ENCODE measurements at places on chromosomes 11 and 22.

GRCh38 chr11:2290351-2290841, 11.3 kb downstream of the C11orf21 start:
- DNase-seq: no peak

DNA sequence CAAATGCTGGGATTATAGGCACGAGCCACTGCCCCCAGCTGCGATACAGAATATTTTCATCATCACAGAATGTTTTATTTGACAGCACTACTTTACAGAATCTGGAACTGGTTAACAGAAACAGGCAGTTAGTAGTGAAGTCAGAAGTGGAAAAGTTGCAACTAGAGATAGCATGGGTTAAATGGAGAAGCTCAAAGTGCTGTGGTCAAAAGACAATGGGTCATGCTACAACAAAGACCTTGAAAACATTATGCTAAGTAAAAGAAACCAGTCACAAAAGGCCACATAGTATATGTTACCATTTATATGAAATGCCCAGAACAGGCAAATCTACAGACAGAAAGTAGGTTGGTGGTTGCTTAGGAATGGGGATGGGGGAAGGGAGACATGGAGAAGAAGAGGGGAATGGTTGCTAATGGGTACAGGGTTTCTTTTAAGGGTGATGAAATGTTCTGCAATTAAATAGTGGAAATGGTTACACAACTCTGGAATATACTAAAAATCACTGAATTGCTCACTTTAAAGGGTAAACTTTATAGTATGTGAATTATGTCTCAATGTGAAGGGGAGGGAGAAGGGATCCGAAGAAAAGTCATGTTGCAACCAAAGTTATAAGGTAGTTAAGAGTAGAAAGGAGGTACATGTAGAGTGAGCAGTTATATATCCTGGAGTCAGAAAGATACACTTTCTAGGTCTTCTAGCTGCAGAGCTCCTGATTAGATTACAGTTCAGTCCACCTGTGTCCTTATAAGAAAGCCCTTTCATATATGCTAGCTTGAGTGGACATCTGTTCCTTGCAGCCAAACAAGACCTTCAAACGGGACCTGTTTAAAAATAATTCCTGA, 46.3 kb upstream of the RAPSN start:
- no peak for DNase-seq

DNA sequence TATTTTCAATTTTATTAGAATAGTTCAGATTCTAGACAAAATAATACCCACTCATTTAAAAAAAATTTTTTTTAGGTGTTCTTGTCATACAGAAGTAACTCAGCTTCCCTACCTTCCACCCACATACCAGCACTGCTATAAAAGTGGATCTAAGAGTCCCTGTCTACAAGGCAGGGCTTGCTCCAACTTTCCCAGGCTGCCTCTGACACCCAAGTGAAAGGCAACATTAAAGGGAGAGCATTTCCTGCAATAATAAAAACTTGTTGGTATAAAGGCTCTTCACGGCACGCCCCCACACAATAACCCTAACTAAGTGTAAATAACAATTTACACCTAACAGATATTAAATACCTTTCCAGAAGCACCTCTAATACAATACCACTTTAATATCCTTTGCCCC, 127.2 kb downstream of the APOL5 start:
- DNase-seq: no peak

DNA sequence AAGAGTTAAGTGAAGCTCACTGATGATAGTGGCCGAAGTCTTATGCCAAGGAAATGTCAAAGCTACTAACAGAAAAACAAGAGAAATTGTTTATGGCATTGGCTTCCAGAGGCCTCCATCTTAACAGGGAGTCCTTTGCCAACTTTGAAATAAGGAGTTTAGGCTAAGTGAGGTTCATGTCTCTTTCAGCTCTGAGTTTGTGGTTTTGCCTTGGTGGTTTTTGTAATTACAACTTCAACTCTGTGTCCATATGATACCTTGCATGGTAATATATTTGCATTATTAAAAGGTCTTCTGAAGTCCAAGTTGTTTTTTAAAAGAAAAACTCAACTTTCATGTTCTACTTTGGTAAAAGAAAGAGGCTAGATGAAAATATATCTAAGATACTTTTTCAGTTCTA, 31.4 kb upstream of the ANO5 start:
- DNase-seq: no peak

GRCh38 chr11:29162491-29162890, 854.3 kb downstream of the KCNA4 start:
- DNase-seq: no peak

DNA sequence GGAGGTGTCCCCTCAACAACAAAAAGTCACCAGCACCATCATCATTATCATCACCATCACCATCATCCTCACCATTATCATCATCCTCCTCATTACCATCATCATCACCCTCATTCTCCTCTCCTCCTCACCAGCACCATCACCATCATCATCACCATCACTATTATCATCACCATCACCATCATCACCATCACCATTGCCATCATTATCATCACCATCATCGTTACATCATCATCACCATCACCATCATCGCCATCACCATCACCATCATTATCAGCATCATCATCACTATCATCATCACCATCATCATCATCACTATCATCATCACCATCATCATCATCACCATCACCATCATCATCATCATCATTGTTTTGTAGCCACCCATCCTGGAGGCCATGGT, 212.6 kb downstream of the MN1 start:
- DNase-seq: no peak

DNA sequence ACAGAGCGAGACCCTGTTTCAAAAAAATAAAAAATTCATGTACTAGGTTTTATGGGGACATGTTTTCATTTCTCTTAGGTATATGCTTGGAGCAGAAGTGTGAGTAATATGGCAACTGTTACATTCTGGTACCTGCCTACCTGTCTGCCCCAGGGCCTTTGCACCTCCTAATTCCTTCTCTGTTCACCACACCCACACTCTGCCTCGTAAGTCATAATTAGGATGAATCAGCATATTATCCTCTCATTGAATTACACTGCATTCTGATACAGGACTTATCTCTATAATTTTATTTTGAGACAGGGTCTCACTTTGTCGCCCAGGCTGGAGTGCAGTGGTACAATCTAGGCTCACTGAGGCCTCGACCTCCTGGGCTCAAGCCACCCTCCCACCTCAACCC, 3.1 kb upstream of the RAPSN start:
- DNase-seq: no peak

DNA sequence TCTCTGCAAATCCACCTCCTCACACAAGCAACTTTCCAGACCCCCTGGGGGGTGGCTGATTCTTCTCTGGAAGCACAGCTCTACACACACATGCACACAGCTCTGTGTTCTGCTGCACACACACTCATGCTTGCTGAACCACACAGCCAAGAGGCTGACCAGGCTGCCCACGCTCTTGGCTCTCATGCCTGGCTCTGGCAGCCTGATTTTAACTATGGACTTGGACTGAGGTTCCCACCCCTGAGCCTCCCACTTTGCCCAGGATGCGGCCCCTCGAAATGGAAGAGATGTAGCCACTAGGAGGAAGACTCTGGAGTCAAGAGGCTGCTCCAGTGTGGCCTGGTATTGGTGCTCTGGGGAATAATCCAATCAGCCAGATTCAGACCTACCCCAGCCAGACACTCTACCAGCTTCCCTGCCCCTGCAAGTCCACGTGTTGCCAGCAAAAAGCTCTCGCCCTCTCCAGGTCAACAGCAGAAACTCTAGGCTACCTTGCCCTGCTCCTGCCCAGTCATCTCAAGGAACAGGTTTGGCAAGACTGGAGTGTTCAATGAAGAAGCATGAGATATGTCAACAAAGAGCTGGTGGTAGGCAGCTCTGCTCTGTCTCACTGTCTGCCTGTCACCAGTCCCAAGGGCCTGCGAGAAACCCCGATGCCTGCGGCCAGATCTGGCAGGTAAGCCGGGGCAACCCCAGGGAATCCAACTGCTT, 8.8 kb upstream of the CASTOR1 start:
- DNase-seq: no peak

GRCh38 chr22:28898233-28898629, 14.9 kb downstream of the ZNRF3 start:
- no peak for DNase-seq

- DNase-seq: no peak
Observed at GRCh38 chr11:102391549-102392237, 44.7 kb downstream of the BIRC2 start.

DNA sequence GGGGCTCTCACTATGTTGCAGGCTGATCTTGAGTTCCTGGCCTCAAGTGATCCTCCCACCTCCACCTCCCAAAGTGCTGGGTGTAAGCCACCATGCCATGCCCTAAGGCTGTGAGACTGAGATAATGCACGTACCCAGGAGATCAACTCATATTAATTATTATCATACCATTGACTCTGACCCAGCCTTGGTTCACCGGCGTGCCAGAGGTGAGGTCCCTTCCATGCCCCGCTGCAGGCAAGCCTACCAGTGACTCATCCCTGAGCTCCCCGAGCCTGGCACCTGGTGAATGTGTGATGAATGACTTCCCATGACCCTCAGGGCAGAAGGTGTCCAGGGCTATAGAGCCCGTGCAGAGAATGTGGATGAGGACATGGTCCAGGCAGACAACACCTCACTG, 12.1 kb downstream of the GAL3ST1 start:
- no peak for DNase-seq

- DNase-seq: no peak
Observed at GRCh38 chr11:66111158-66111557, 41.1 kb downstream of the PACS1 start.

DNA sequence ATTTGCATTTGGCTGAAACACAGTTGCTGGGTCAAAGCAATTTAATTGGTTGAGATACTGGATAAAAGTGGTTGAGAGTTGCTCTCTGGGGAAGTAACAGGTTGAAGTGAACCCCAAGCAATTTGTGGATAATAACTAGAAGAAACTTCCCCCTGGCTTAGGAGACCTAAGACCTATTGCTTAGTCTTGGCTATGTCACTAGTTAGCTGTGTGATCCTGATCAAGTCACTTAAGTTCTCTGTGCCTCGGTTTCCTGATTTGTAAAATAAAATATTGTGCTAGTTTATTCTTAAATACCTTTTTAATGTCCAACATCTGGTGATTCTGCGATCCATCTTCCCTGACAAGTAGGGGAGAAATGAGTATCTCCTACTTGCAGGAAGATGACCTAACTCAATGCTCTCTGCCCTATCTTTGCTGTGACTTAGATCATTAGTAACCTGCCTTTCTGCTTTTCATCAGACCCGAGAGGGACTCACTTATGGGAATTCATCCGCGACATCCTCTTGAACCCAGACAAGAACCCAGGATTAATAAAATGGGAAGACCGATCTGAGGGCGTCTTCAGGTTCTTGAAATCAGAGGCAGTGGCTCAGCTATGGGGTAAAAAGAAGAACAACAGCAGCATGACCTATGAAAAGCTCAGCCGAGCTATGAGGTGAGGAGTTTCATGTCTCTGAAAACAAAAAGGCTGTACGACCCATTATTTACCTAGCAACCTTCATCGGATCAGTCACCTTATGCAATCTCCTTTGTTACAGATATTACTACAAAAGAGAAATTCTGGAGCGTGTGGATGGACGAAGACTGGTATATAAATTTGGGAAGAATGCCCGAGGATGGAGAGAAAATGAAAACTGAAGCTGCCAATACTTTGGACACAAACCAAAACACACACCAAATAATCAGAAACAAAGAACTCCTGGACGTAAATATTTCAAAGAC, 37.5 kb downstream of the EHF start:
- DNase-seq: no peak

- DNase-seq: no peak
Observed at GRCh38 chr11:9493492-9493891, 32.7 kb downstream of the ZNF143 start.

DNA sequence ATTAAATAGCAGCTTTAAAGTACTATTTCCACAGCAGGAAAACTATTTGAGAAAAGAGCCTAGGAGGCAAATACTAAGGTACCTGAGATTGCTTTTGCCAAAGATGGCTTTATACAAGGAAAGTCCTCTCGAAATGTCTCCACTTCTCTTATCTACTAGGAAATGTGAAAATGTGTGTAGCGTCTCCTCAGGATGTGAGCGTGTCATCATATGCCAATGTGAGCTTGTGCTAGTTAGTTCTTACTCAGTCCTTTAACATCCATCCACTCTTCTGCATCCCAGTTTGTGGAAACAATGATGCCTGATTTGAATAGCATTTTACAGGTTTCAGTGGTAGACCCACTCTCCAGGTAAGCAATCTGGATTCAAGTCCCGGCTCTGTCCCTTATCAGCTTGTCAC, 421.0 kb downstream of the DYNC2H1 start:
- DNase-seq: no peak

DNA sequence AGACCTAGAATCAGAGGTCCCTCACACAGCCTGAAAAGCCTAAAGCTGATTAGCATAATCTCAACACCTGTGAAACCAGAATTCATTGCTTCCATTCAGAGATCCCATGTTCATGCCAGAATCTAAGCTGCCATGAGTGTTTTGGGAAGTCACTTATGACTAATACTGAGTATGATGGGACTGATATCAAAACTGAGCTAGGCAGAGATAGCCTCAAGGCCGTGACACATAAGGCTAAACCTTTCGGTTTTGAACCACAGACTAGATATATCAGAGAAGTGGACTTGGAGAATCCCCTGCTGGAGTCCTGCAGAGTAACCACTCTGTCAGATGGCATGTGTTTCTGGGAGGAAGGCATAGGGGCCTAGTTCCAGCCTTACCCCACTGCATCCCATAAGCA, 23.1 kb upstream of the GLYATL2 start:
- DNase-seq: no peak

GRCh38 chr11:44936951-44937543, 13.6 kb downstream of the TP53I11 start:
- DNase-seq: no peak

- DNase-seq: no peak
Observed at GRCh38 chr11:71268706-71269321, 16.4 kb upstream of the SHANK2 start.

- no peak for DNase-seq
Observed at GRCh38 chr11:111870113-111870512, 1.3 kb downstream of the ALG9 start.

DNA sequence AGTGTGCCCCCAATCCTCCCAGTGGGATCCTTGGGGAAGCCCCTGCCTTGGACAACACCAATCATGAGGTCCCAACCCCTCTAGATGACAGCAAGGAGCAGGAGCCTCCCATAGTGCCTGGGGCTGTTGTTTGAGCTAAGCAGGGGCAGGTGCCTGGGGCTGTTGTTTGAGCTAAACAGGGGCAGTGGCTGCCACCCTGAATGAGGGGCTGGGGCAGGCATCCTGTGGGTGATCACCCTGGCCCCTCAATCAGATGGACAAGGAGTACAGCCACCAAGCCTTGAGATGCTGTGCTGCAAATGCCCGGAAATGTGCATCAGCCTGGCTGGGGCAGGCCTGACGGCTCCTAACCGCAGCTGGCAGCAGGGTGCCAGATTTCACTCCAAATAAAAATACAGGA, 66.7 kb downstream of the MYEOV start:
- DNase-seq: no peak

- DNase-seq: no peak
Observed at GRCh38 chr11:117199053-117199915, at the start of gene TAGLN. Gene TAGLN, plus strand, starts transcription at chr11:117199370. Its CDS starts 3,644 bp downstream, at chr11:117203014.

- no peak for DNase-seq
Observed at GRCh38 chr11:113447621-113448315, 27.4 kb downstream of the DRD2 start.

GRCh38 chr22:30452861-30453260, 19.0 kb downstream of the SEC14L3 start:
- DNase-seq: no peak

GRCh38 chr22:50139843-50140415, 30.6 kb upstream of the PANX2 start:
- DNase-seq: no peak

GRCh38 chr11:86126862-86127261, 58.0 kb upstream of the PICALM start:
- no peak for DNase-seq

- no peak for DNase-seq
Observed at GRCh38 chr11:75891947-75892739, 77.1 kb downstream of the UVRAG start.

All from effector memory CD8-positive, alpha-beta T cell (primary cell).